ENCODE measurements at places on chromosomes 4 and X. TPM values are rescaled to one million over a fixed set of nuclear protein-coding genes. Genes with fewer than 3 reads are reported as not detected.

GRCh38 chrX:77440330-77440729 lies 6.9 kb upstream of the FGF16 start:
- H3K27me3 ChIP-seq, result peaks cover 15% of the 10 kb centered on the region
- H3K4me3 ChIP-seq, result no peak overlapping the region
- no peaks in the 10 kb centered on the region for H3K36me3 ChIP-seq
- H3K27ac ChIP-seq, result no peak overlapping the region
- DNase-seq, result no peak

Gene SH2D1A
- 39.6 TPM for total RNA-seq

DNA sequence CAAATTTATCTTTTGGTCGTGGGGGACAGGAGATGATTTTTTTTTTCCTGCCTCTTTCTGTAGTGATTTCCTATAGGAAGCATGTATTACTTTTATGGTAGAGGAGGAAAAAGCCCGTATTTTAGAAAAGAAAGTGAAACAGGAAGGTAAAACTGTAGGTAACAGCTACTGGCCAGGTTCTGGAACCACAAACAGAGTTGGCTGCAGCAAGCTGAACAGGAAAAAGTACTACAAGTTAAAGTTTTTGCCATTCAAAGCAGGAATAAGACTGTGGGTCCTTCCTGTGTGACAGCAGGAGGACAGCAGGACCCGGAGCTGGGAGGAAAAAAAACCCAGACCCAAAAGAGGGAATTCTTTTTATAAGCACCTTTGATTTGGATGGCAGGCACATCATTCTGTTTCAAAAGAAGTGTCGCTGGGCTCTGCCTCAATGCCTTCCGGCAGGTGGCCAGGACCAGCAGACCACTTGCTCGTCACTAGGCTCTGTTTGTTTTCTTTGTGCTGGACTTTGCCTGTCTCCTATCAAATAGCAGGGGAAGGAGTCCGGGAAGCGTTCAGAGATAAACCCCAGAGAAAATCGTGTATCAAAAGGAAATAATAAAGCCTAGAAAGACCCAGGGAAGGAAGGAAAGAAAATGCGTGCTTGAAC lies 277.9 kb downstream of the ADGRA3 start:
- no peak overlapping the region for H3K4me3 ChIP-seq

DNA sequence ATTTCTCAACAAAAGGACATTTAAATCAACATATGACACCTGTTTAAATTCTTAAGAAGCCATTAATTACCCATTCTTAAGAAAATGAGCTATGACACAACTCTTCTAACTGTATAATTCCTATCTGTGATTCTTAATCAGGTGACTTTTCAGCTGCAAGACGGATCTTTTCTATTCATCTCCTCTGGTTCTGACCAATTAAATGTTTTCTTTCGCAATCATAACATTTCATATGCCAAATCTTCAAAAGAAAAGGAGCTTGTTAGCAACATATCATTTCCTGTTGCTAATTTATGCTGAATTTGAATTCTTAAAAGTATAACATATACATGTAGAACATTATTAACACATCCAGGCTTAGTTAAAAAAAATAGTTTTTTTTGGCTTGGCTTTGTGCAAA lies 62.5 kb downstream of the SEL1L3 start:
- no peak for DNase-seq
- no peak overlapping the region for H3K4me3 ChIP-seq
- peaks cover 62% of the 10 kb centered on the region for H3K36me3 ChIP-seq
- H3K27me3 ChIP-seq, result no peaks in the 10 kb centered on the region
- H3K27ac ChIP-seq, result no peak overlapping the region
- no peaks in the 10 kb centered on the region for H3K4me1 ChIP-seq

DNA sequence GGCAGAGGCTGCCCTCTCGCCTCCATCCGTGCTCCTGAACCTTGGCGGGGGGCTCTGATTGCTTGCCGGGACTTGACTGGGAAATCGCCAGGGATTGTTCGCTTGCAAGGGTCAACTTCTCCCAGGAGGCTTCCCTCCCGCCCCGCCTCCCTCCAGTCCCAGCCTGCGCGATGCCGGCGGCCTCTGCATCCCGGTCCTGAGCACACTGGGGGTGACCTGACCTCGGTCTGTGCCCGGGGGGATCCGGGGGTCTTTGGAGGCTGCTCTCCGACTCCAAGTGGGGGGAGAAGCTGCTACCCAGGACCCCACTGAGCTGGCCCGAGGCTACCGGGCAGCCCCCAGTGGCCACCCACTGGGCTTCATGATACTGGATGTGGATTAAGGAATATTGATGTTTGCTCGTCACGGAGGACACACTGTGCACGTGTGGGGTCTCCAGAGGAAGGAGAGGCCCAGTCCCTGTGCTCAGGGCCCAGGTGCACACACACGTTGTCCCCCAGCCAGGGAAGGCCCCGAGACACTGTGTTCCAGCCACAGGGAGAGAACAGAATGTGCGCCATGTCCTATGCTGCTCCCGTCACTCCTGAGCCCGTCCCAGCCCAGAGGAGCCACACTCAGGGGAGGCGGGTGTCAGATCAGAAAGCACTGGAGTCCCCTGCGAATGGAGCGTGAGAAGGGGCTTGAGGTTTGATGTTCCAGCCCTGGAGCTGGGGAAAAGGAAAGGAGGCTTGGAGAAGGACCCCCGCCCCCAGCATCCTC lies 55.9 kb upstream of the NKX1-1 start:
- H3K4me1 ChIP-seq, result no peaks in the 10 kb centered on the region
- DNase-seq, result no peak
- H3K4me3 ChIP-seq, result no peak overlapping the region
- no peaks in the 10 kb centered on the region for H3K36me3 ChIP-seq

DNA sequence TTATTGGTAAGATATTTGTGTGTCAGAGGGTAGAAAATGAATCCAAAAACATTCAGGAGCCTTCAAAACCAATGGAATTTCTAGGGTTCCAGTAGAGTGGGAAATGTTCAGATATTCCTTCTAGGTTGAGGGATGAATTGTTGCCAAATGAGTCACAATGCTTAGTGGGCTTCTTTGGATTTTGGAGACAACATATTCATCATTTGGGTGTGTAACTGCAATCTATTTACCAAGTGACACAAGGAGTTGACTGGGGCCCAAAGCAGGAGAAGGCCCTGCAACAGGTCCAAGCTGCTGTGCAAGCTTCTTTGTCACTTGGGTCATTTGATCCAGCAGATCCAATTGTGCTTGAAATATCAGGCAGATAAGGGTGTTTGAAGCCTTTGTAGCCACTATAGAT lies 551.5 kb upstream of the PITX2 start:
- no peak overlapping the region for H3K4me3 ChIP-seq
- H3K27me3 ChIP-seq, result no peaks in the 10 kb centered on the region
- DNase-seq, result no peak
- H3K27ac ChIP-seq, result no peak overlapping the region
- H3K4me1 ChIP-seq, result no peaks in the 10 kb centered on the region
- no peaks in the 10 kb centered on the region for H3K36me3 ChIP-seq

- H3K27ac ChIP-seq, result no peak overlapping the region
- no peak for DNase-seq
- H3K4me3 ChIP-seq, result no peak overlapping the region
Observed at GRCh38 chr4:175971388-175972179, 94.1 kb upstream of the WDR17 start.

Gene TEC
- 2.8 TPM for total RNA-seq

DNA sequence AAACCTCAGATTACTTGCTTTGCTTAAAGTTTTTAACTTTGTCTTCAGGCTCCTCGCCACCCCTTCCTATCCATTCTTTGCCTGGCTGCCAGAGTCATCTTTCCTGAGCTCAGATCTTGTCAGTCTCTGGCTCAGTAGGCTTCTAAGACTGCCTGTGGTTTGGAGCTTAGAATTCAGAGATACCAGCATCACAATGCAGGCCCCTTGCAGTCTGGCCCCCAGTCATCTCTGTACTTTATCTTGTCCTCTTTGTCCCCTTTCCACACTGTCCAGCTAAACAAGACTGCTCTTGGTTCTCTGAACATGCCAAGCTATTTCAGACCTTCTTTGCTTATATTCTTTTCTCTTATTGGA lies 3.0 kb downstream of the KIAA0232 start:
- H3K27ac ChIP-seq, result no peak overlapping the region
- H3K36me3 ChIP-seq, result peaks cover 9% of the 10 kb centered on the region
- DNase-seq, result no peak
- H3K27me3 ChIP-seq, result no peaks in the 10 kb centered on the region
- no peak overlapping the region for H3K4me3 ChIP-seq

Gene DCHS2
- 0.16 TPM for total RNA-seq

Gene CXCL11
- total RNA-seq, result not detected

GRCh38 chrX:93591398-93591797 lies 82.0 kb downstream of the NAP1L3 start:
- H3K27me3 ChIP-seq, result no peaks in the 10 kb centered on the region
- H3K27ac ChIP-seq, result no peak overlapping the region
- no peak overlapping the region for H3K4me3 ChIP-seq
- no peaks in the 10 kb centered on the region for H3K36me3 ChIP-seq
- H3K4me1 ChIP-seq, result no peaks in the 10 kb centered on the region
- no peak for DNase-seq

DNA sequence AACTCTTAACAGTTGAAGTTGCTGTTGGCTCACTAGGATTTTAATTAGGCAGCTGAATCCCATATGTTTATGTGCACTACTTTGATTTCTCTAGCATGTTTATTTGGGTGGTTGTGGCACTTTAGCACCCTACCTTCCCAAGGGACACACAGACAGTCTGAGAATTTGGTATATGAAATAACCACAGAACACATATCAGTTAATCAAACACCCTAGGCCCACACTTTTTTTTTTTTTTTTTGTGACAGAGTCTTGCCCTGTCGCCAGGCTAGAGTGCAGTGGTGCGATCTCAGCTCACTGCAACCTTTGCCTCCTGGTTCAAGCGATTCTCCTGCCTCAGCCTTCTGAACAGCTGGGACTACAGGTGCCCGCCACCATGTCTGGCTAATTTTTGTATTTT lies 130.5 kb downstream of the DCK start:
- H3K36me3 ChIP-seq, result no peaks in the 10 kb centered on the region
- no peak overlapping the region for H3K4me3 ChIP-seq
- no peak for DNase-seq
- H3K27ac ChIP-seq, result no peak overlapping the region
- no peaks in the 10 kb centered on the region for H3K27me3 ChIP-seq

Gene ZFP92
- 0.11 TPM for total RNA-seq

DNA sequence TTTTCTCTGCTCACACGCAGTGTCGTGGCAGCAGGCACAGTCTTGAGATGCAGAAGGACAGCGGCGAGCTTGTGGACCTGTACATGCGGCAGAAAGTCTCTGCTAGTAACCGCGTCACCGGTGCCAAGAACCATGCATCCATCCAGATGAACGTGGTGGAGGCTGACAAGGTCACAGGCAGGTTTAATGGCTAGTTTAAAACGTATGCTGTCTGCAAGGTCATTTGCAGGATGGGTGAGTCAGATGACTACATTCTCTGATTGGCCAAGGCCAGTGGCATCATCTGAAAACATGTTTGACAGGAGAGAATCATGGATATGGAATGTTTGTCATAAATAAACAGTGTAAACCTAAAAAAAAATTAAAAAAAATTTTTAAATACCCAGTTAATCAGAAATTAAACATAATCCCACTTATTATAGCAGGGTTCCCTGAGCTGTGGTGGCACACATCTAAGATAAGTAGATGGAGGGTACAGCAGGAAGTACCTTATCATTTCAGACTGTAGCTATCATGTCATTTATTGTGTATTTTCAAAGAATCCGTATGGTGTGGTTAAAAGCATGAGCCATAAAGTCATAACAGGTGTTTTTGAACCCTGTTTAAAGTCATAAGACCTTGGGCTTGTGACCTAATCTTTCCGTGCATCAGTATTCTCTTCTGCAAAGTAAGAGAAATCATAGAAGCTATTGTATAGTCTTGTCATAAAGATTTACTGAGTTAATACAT lies 7.5 kb upstream of the BMP2K start:
- no peaks in the 10 kb centered on the region for H3K36me3 ChIP-seq
- no peaks in the 10 kb centered on the region for H3K27me3 ChIP-seq
- H3K4me3 ChIP-seq, result no peak overlapping the region
- DNase-seq, result no peak
- H3K4me1 ChIP-seq, result no peaks in the 10 kb centered on the region

GRCh38 chr4:118012142-118012541 lies 22.1 kb upstream of the NDST3 start:
- no peak overlapping the region for H3K27ac ChIP-seq

DNA sequence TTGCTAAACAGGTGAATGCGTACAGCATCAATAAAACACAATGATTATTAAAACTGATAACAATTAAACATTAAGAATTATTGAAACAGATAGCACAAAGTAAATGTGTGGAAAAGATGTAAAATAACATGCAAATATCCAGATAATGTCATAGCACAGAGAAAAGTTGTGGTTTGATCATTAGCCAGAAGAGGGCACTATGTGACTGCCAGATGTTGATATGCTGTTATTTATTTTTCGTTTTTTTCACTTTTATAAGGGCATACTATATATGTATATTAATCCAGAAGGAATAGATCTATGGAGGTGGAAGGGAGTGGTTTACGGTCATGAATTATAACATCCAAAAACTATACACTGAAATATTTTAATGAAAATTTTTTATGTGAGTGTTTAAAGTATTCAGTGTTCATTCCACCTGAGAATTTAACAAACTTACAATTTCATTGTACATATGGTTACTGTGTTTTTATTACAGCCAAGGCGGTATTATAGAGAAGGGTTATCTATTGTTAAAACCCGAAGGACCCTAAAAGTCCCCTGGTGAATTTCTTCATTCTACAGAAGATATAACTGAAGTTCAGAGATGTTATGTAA lies 211.9 kb upstream of the UGT8 start:
- peak; percentile 34 for DNase-seq
- no peaks in the 10 kb centered on the region for H3K4me1 ChIP-seq
- no peak overlapping the region for H3K4me3 ChIP-seq
- H3K27ac ChIP-seq, result no peak overlapping the region

DNA sequence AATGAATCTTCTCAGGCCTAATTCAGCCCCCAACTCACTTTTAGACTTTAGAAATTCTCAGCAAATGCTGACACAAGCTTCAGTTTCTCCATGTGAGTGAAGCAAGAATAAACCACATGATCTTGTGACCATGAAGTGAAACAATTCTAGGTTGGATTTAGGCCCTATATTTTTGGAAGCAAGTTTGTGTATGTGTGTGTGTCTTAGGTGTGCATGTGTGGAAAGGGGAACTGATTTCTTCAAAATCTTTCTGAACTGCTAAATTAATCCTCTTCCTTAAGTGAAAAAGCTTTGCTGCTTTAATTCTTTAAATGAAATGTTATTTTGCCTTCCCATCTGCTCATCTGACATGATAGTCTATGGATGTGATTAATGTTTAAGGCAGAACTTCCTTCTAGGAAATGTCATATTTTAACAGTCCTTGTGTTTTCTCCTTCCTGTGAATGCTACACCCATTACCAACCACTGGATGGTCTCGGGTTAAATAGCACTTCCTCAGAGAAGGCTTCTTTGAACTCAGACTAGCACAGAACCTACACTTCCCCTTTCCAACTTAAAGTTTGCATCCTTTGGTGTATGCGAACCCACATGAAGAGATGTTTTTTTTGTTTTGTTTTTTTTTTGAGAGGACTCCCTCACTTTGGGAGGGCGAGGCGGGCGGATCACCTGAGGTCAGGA lies 1.2 kb upstream of the TMEM144 start:
- DNase-seq, result no peak
- H3K4me1 ChIP-seq, result peaks cover 5% of the 10 kb centered on the region

Gene MAGED4
- 0.28 TPM for total RNA-seq

- DNase-seq, result no peak
- H3K27ac ChIP-seq, result no peak overlapping the region
- no peaks in the 10 kb centered on the region for H3K4me1 ChIP-seq
Observed at GRCh38 chr4:77579406-77580076, 26.1 kb upstream of the CXCL13 start.

Gene MTNR1A
- not detected for total RNA-seq

All from CD4-positive, alpha-beta T cell (primary cell).